ENCODE measurements at places on chromosomes 3 and 15.

DNA sequence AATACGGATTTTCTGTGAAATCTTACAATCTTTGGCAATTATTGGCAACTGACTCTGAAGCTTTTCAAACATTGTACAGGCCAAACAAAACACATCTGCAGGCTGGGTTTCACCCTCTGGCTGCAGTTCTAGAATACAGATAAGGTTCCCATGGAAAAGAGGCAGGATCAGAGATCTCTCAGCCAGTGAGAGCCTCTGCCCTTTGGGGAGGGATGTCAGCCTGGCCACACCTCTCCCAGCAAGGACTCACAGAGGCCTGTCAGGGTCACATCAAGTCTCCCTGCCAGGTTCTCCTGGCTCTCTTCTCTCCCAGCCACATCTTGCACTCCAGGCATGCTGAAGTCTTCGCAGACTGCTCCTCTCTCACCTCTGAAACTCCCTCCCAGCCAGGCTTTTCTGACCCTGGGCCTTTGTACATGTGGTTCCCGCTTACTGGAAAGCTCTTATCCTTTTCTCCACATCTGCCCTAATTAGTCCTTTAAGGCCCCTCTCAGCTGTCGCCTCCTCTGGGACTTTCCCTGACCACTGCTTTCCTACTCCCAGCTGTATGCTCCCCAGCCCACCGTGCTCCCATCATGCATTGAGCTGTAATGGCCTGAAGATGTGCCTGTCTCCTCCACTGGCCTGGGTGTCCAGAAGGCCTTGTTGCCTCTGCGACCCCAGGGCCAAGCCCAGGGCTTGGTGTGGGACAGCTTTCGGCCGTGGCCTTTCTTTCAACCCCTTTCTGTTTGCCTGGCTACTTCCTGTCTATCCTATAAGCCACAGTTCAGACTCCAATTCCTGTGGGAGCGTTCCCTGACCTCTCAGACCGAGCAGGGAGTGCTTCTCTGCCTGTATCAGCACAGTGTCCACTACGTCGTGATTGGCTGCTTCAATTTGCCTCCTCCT, 4.3 kb downstream of the RBP1 start:
- no peak for DNase-seq

DNA sequence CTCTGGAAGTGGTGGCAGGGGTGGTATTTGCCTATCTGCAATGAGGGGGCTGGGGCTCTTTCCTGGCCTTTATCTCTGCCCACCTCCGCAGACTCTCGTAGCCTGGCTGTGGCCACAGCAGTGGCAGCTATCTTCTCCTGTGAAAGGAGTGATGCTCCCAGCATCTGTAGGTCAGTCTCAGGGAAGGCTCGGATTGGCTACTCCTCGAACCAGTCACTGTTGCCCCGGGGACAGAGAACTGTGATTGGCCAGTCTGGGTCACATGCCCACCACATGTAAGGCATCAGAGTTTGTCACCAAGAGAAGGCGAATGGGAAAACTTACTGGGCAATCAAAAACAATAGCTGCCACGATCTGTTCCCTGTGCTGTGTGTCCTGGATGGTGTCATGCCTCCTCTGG, 30.1 kb upstream of the FGD5 start:
- DNase-seq, result no peak

DNA sequence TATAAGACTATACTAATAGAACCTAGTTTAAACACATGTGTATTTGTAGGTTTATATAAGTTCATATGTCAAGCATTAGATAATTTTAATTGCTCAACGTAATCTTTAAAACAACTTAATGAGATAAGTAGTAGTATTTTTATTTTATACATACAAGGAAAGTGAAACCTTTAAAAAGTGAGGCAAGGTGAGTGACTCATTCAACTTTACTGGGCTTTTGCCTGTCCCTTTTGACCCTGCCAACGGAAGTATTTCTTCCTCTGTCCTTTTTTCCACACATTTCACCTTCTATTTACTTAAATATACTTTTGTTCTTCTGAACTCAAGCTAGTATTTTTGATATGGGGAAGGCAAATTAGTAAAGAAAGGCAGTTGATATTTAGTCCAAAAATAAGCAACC, 78.5 kb downstream of the KBTBD8 start:
- no peak for DNase-seq

DNA sequence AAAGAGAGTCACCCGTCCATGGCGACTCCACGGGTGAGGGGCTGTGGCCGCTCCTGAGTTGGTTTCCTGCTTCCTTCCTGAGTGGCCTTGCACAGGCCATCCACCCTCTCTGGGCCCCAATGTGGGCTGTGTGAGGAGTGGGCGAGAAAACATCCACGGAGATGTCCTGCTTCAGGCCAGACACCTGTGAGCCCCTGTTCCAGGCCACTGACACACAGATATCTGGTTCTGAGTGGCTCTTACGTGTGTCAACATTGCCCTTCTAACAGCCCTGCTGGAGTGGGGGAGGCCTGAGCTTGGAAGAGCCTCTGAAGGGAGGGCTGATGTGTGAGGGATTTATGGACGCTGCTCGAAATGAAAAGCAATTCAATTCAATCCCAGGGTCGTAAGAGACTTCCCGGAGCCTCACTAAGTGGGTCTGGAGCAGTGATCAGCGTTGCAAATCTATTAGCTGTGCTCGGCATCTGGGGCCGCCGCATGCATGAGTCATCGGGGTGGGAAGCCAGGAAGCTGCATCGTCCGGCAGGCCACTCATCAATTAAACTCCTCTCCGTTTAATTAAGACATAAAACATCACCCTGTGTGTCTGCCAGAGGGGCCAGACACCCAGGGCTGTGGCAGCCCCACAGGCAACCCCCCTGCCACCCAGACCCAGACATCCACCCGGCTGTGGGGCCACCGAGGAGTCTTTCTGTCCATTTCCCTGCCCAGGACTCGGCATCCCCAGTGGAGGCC, 20.0 kb upstream of the PRR23E start:
- no peak for DNase-seq

- no peak for DNase-seq
These were observed 18.4 kb upstream of the CRABP1 start for GRCh38 chr15:78321786-78322185.

- DNase-seq, result no peak
These were observed 255.1 kb upstream of the WNT5A start for GRCh38 chr3:55742022-55742831.

DNA sequence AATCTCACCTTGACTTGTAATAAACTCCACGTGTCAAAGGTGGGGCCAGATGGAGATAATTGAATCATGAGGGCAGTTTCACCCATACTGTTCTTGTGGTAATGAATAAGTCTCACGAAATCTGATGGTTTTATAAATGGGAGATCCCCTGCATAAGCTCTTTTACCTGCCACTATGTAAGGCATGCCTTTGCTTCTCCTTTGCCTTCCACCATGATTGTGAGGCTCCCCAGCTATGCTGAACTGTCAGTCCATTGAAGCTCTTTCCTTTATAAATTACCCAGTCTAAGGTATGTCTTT, 45.5 kb downstream of the SUCNR1 start:
- no peak for DNase-seq

DNA sequence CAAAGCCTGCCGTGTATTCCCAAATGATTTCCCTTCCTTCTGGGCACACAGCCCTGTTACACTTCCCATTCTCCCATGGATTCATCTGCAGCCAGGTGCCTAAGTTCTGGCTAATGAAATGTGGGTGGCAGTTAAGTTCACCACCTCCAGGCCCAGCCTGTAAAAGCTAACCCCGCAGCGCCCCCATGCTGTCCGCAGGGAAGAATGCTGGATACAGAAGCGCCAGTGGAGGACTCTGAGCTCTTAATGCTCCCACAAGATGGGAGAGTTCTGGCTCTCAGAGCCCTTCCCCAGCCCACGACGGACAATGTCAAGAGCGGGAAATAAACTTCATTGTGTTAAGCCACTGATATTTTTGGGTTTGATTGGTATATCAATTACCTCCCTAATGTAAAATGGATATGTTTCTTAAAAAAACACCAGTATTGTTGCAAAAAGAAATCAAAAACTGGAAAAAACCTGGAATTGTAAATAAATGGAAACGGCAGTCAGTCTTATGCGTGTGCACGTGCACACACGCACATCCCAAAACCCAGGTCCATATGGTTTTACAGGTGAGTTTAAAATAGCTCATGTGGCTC, 37.7 kb upstream of the FGD5 start:
- no peak for DNase-seq

DNA sequence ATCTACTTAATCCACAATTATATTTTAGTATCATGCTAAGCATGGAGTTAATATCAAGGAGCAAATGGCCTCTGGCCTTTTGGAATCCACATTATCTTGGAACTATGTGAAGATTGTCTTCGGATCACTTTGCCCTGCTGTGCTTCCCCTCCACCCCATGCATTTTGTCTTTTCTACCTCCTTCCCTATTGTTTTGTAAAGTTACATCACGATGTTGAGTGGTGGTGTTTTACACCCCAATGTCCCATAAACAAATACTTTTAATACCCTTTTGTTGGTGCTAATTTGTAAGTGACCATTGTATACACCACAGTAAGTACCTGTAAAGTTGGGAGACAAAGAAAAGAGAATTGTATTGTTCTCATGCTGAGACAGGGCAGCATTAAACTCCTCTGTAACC, 258.4 kb upstream of the ZNF717 start:
- DNase-seq, result no peak

GRCh38 chr3:161964857-161965256, 468.2 kb downstream of the OTOL1 start:
- no peak for DNase-seq

- DNase-seq, result no peak
These were observed 22.0 kb downstream of the USP3 start for GRCh38 chr15:63526401-63526800.

GRCh38 chr3:28099296-28099695, 142.1 kb upstream of the CMC1 start:
- no peak for DNase-seq
